ENCODE measurements at places on chromosomes 7 and 10. TPM values are rescaled to one million over a fixed set of nuclear protein-coding genes. Genes with fewer than 3 reads are reported as not detected.

Gene CLDN3
- total RNA-seq = not detected

Gene KCND2
- not detected for total RNA-seq

Gene ASB15
- not detected for total RNA-seq

Gene EEF1AKMT2
- total RNA-seq = 28.9 TPM

Gene MMRN2
- total RNA-seq = not detected

Gene TAS2R5
- total RNA-seq = not detected

Gene PNLIPRP3
- total RNA-seq = not detected

Gene TET1
- total RNA-seq = 2.8 TPM

GRCh38 chr10:87677595-87677994 is 17.9 kb downstream of the PAPSS2 start:
- DNase-seq = no peak

GRCh38 chr10:100776671-100777070 is 31.3 kb downstream of the PAX2 start:
- no peak for DNase-seq

DNA sequence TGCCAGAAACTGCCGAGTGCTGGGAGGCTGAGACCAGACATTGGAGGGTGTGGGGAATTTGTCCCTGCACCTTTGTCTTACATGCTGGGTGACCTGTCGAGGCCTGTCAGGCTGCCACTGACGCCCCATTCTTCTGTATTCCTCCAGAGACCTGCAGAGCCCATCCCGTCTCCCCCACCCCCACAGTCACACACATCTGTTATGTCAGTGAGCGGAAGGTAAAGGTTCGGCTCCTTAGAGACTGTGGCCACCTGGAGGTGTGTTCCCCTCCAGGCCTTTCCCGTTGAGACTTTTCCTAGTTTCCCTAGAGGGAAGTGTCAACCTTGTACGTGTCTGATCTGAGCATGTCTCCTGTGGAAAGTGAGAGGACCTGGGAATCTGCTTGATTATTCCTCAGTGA is 84.5 kb downstream of the ATXN7L1 start:
- DNase-seq = no peak

DNA sequence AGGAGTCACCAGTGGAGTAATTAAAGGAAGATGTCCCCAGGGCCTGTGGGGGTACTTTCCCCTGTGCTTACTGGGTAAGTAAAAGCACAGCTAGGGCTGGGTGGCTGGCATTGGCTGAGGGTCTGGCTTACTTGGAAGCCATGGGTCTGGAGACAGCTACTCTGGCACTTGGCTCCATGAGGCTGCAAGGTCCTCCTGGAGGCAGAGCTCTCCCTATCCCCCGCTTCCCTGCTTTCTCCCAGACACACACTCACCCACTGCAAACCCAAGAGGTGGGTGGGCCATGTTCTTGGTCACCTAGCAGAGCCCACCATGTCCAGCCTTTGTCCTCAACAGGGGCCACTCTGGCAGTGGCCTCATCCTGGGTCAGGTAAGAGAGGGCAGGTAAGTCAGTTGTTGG is 13.3 kb downstream of the EMX2 start:
- DNase-seq = no peak

DNA sequence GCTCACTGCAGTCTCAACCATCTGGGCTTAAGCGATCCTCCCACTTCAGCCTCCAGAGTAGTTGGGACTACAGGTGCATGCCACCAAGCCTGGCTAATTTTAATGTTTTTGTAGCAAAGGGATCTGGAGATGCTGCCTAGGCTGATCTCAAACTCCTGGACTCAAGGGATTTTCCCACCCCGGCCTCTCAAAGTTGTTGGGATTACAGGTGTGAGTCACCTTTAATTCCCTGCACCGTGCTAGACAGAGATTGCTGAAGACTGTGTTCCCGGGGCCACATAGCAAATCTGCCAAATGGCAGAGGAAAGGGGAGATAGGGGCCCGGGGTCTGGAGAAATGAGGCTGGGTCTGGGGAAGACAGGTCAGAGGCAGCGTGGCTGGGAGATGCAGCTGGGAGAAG is 20.6 kb upstream of the PSMG3 start:
- peak; percentile 30 for DNase-seq

GRCh38 chr7:26603631-26604030 is 260.8 kb downstream of the SKAP2 start:
- DNase-seq = peak; percentile 69

DNA sequence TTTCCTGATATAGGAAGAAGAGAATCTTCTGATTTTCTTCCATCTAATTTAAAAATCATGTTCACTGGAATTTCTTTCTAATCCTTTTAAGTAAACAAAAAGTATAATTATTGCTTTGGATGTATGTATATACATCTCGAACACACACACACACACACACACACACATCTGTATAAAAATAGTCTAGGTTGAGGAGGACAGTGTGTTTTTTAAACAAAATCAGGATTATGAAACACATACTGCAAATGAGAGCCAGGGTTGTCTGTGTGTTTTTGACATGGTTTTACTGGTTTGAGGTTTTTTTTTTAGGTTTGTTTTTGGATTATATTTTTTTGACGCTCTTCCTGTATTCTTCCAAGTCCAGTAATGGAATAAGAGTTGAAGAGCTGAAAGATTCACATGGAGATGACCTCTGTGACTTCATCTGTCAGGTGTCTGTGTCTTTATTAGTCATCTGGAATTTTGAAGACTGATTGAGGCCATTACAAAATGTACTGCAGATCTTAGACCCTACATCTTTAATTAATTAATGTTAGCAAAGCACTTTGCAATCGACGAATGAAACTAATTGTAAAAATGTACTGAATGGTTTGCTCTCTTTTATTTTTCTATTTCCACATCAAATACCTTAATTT is 237.1 kb downstream of the SUGCT start:
- peak; percentile 5 for DNase-seq

DNA sequence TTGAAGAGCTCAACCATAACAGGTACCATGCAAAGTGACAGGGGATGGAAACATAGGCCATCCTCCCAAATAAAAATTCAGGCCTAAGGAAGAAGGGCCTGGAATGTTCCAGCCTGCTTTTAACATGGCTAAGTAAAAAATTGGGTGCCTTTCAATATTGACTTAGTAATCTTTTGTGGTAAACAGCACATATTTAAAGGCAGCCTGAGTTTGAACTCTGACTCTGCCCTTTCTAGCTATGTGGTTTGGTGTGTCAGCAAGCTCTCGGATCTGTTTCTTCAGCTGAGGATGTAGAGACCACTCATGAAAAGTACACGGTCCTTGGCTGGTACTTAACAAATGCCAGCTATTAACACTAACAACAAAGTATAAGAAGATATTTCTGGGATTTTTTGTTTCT is 191.8 kb upstream of the CDCA7L start:
- DNase-seq = peak; percentile 6

- no peak for DNase-seq
Measured at GRCh38 chr10:106424981-106425380, 739.5 kb downstream of the SORCS1 start.

- no peak for DNase-seq
Measured at GRCh38 chr7:112646783-112647182, 143.4 kb downstream of the TMEM168 start.

- DNase-seq = no peak
Measured at GRCh38 chr7:99365318-99366141, 9.0 kb upstream of the ARPC1B start.

DNA sequence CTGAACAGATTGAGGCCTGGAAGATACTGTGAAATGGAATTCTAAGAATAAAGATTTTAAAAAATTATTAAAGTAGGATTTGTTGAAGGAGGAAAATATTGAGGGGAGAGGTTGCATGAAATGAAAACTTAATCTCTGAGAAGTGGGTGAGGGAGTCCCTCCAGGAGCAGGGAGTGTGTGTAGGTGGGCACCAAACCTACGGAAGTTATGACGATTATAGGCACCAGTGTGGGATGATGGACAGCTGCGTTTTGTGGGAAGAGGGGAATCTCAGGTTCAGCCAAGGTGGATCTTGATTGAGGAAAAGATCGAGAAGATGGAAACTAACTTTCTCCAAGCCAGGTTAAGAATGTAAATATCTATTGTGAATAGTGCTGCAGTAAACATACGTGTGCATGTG is 246.4 kb downstream of the CCDC3 start:
- DNase-seq = no peak

- no peak for DNase-seq
Measured at GRCh38 chr7:44220046-44220357, 19.2 kb downstream of the YKT6 start.

GRCh38 chr7:121328508-121329190 is at the start of gene WNT16:
Gene WNT16 (plus strand): TSS chr7:121329000. CDS start chr7:121329293, 293 bp downstream.
- DNase-seq = no peak

DNA sequence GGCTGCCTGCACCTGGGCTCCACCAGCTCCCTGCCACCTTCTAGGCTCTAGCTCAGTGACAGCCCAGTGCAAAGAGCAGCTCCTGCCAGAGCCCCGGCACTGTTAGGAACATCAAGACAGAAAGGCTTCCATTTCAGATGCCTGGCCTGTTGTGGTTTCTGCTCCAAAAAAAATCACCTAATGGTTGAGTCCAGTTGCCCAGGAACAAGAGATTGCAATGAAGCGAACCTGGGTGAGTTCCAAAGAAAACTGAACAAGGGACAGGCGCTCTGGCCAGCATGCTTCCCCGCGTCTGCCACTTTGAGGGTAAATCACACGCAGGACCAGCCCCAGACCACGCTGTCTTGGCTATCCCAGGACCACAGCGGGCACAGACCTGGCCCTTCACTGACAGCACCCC is 47.0 kb upstream of the RASGEF1A start:
- DNase-seq = no peak

- peak; percentile 47 for DNase-seq
Measured at GRCh38 chr7:42575171-42575570, 336.7 kb downstream of the C7orf25 start.

GRCh38 chr7:82595176-82595575 is 151.6 kb upstream of the CACNA2D1 start:
- DNase-seq = no peak

DNA sequence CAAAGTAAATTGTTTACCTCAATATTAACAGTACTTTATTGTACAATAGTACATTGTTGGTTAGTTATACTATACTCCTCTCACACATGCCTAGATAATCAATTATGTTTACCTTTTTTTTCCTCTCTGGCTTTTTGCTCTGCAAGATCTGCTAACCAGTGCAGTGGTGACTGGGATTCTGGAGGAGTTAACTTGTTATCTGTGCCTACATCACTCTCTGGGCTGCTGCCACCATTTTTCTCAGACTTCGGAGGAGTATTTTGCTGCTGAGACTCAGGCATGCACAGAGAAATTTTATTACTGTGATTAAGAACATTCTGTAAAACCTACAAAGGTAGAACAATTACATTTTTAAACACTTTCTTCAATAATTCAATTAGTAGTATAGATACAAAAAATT is 59.7 kb downstream of the NRBF2 start:
- no peak for DNase-seq

DNA sequence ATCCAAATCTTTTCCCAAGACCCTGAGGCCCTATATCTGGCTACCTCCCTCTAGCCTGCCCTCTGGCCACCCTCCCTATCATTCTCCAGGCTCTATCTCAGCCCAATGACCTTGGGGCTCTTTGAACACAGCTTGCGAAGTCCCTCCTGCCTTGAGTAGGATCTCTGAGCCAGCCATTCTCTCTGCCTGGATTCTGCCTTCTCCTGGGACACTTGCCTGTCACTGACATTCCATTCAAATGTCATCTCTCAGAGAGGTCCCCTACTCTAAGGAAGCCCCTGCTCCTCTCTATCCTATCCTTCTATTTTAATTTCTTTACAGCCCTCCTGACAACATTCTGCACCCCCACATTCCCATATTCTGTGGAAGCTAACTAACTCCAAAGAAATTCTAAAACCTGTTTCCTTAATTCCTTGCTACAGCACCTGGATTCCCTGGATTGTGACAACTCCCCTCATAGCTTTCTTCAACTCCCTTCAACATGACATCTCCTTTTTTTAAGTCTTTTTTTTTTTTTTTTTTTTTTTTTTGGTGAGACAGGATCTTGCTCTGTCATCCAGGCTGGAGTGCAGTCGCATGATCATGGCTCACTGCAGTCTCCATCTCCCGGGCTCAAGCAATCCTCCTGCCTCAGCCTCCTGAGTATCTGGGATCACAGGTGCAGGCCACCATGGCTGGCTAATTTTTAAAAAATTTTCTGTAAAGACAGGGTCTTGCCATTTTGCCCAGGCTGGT is 81.0 kb upstream of the ASAH2 start:
- DNase-seq = no peak

DNA sequence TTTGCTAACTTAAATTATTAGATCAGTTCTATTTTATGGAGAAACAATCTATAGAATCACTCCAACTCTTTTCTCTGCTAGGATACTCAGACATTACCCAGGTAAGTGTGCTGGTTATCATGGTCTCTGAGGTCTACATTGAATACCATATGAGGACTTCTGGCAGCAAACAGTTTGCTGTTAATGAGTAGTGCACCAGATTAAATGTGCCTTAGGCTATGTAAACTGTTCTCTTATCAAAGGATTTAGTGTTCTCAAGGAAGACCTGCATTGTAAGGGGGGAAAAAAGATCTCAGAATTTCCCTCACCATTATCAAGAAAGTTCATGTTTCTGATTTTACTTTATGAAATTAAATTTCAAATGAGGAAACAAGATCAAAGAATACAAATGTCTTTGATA is 107.5 kb downstream of the ITGB8 start:
- no peak for DNase-seq

DNA sequence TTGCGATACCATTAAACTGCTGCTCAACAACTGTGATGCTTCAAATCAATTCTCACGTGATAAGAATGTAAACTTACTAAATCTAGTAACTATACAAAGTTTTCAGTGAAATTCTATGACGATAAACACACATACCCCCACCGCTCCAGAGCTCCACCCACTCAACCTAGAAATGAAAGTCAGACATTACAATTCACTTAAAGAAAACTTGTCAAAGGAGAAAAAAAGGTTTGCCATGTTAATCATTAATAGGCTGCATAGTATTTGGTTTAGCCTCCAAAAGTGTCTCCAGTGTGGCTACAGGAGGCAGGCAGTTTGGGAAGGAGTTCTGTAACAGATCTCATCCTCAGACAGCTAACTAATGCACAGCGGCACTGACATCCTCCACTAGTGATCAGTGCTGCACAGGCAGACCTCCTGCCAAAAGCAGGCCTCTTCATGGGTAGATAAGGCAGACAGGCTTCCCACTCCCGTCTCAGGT is 3.1 kb downstream of the HERPUD2 start:
- no peak for DNase-seq

- peak; percentile 47 for DNase-seq
Measured at GRCh38 chr10:87931836-87932230, 68.4 kb downstream of the PTEN start.

GRCh38 chr10:131790021-131790420 is 110.8 kb upstream of the PPP2R2D start:
- DNase-seq = no peak
